ENCODE measurements at places on chromosomes 1 and 21. TPM values are rescaled to one million over a fixed set of nuclear protein-coding genes. Genes with fewer than 3 reads are reported as not detected.

GRCh38 chr1:32881871-32882850, 4.1 kb upstream of the HPCA start:
- no peak for DNase-seq

DNA sequence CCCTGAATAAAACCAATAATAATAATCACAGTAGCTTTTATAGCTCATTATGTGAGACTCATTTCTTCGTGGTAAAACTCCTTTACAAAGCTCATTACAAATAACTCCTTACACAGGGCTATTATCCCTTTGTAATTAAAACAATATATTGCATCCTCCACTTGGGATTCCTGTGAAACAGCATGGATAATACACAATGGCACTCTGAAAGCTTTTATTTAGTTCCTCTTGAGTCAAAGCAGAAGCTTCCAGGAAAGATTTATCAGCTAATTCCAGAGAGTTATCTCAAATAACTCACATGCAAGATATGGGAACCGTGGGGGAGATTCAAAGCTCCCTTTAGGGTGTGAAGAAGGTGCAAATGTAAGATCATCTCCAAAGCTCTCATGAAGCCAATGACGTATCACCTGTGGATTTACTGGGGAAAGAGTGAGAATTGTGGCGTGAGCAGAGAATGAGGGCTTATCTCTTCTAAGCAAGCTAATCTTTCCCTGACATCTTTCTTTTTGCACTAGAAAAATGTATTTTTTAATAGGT, 60.4 kb upstream of the GJA5 start:
- DNase-seq = no peak

GRCh38 chr1:96238426-96238825, 483.2 kb upstream of the PTBP2 start:
- no peak for DNase-seq

- DNase-seq = no peak
Observed at GRCh38 chr1:246355411-246356230, 151.5 kb downstream of the SMYD3 start.

Gene BLACAT1
- total RNA-seq = 3.9 TPM

Gene SLC44A5
- 0.07 TPM for total RNA-seq
